SK-N-DZ (cell line): ENCODE measurements at places on chromosomes 16 and 17.

DNA sequence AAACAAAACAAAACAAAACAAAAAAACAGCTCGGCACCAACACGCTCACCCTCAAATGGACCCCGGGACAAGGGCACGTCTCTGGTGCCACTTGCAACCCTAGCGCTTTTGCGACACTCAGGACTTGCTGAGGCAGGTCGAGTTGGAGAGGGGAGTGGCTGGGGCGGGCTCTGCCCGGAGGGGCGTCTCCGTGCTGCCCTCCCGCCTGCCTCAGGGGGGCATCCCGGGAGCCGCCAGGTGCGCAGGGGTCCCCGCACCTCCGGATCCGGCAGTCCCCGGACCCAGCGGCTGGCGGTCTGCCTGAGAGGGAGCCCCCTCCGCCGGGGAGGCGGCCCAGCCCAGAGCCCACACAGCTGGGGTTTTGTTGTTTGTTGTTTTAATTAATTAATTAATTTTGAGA is at the start of gene SLC52A1:
Gene SLC52A1, minus strand, starts transcription at position 112 of the 400 bp plus-strand sequence. CDS start 820 bp downstream, outside the sequence.
- DNase-seq, result no peak

GRCh38 chr16:73015612-73016487 is 32.1 kb downstream of the ZFHX3 start:
- DNase-seq, result no peak

- DNase-seq, result no peak
These were observed 26.0 kb downstream of the PLD6 start for GRCh38 chr17:17180141-17180603.

DNA sequence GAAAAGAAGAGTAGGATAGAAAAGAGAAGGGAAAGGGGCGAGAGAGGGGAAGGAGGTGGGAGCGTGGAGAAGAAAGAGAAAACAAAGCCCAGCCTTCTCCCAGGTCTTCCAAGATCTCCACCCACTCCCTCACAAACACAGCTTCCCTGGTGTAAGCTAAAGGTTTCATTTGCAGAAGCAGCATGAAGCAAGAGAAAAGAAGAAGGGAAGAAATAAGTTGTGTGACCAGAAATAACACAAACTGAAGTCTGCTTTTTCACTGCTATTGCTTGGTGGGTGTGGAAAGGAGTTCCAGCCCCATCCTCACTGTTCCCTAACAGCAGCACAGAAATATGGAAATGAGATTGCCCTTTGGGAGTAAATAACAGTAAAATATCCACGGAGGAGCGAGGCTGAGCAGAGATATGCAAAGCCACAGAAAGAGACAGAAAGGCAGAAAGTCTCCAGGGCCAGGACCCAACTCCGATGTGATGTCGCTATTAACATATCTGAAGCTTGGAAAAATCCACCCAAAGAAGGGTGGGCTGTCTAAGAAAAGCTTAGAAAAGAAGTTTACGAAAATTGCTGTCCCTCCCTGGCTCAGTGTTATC is 10.3 kb upstream of the GAS7 start:
- no peak for DNase-seq
